T-helper 2 cell treated with Interferon-gamma antibody and Interleukin-4, amounts not matched to agents 5 μg/mL and 100 μg/mL, for 36 hours (primary cell): ENCODE measurements at places on chromosomes 3 and 15.

GRCh38 chr3:68876112-68876713 is 56.1 kb downstream of the TAFA4 start:
- no peaks in the 10 kb centered on the region for H3K36me3 ChIP-seq
- no peak for DNase-seq
- H3K4me3 ChIP-seq: no peak overlapping the region
- H3K27me3 ChIP-seq: peaks cover 9% of the 10 kb centered on the region
- no peak overlapping the region for H3K27ac ChIP-seq
- no peaks in the 10 kb centered on the region for H3K4me1 ChIP-seq

GRCh38 chr3:189778340-189778950 is 147.3 kb downstream of the TP63 start:
- H3K4me3 ChIP-seq: no peak overlapping the region
- peaks cover 5% of the 10 kb centered on the region for H3K4me1 ChIP-seq
- H3K27ac ChIP-seq: no peak overlapping the region
- no peaks in the 10 kb centered on the region for H3K27me3 ChIP-seq
- H3K36me3 ChIP-seq: no peaks in the 10 kb centered on the region

GRCh38 chr3:115828401-115828800 is 205.1 kb downstream of the GAP43 start:
- no peak overlapping the region for H3K27ac ChIP-seq
- H3K4me1 ChIP-seq: no peaks in the 10 kb centered on the region
- peaks cover 3% of the 10 kb centered on the region for H3K27me3 ChIP-seq
- no peak overlapping the region for H3K4me3 ChIP-seq
- no peak for DNase-seq

DNA sequence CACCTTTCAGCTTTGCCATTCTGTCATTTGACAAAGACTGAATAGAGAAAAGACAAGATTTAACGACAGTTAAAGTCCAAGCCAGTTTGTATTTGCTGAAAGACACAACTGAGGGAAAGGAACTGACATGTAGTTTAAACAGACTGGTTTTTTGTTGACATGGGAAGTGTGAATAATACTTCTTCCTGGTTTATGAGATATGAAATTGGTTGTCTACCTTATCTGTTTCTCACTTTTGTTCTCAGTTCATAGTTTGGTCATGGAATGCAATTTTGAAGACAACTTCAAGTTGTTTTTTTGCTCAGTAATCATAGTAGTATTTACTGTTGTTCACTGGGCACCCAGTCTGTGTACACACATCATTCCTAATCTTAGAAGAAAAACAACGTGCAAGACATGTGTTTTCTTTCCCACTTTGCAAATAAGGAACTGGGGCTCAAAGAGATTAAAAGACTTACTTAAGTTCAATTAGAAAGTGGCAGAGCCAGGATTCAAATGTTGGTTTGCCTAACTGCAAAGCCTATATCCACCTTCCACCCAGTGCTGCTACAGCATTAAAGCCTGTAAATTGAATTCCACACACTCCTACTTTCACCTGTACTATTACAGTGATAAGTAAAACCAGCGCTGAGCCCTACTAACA is 103.5 kb downstream of the LPP start:
- H3K27ac ChIP-seq: no peak overlapping the region
- no peaks in the 10 kb centered on the region for H3K27me3 ChIP-seq
- peaks cover 24% of the 10 kb centered on the region for H3K36me3 ChIP-seq
- H3K4me3 ChIP-seq: no peak overlapping the region
- peaks cover 42% of the 10 kb centered on the region for H3K4me1 ChIP-seq

DNA sequence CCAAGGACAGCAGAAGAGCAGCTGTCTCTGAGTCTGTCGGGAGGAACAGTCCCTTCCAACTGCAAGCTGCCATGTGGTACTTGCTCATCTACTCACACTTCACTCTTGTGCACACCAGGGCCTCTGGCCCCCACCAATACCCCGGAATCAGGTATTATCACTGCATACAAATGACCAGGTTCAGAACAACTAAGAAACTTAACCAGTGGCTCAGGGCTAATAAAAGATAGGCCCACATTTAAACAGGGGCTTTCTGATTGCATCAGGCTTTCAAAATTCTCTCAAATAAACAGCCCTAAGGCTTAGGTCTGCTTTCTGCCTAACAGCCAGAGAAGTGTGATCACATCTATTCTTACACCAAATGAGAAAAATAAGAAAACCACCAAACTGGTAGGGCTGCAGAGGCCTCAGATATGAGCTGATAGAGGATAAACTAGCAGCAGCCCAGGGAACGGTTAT is 20.7 kb downstream of the CCDC12 start:
- DNase-seq: no peak
- peaks cover 82% of the 10 kb centered on the region for H3K4me1 ChIP-seq
- no peaks in the 10 kb centered on the region for H3K27me3 ChIP-seq
- peak overlapping the region; percentile 86 for H3K4me3 ChIP-seq
- peak overlapping the region; percentile 87 for H3K27ac ChIP-seq
- peaks cover 29% of the 10 kb centered on the region for H3K36me3 ChIP-seq
